GM10248 (cell line): ENCODE measurements at places on chromosomes 5 and 9.

DNA sequence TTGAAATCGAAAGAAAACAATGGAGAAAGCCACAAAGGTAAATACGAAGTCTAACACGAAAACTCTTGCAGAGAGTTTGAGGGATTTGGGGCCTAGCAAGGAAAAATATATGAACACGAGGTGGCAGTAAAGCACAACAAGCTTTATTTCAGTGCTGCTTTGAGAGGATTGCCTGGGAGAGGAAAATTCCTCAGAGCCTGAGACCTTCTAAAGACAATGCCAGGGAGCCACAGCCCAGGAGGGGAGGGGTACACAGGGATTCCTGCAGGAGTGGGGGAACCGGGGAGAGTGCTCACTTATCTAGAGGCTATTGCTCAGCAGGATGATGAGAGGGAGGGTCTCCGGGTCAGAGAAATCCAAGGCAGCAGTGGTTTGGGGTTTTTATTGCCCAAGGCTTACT is 134.9 kb upstream of the ADCY2 start:
- peak; percentile 17 for DNase-seq

DNA sequence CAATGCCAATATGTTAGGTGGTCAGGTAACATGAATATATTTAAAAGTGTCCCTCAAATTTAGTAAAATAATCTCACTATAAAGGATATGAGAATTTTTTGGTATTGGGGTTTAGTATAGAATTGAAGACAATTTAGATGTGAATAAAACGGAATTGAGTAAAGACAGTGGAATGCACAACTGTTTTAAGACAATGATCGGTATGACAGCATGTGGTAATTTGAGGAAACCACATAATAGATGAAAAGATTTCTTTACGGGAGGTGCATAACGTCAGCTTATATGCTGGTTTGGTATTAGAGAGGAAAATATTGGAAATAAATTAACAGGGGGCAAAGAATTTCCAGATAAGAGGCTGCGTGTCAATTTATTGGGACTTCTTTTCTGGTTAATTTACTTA is 1043.2 kb downstream of the CDH18 start:
- DNase-seq = no peak

DNA sequence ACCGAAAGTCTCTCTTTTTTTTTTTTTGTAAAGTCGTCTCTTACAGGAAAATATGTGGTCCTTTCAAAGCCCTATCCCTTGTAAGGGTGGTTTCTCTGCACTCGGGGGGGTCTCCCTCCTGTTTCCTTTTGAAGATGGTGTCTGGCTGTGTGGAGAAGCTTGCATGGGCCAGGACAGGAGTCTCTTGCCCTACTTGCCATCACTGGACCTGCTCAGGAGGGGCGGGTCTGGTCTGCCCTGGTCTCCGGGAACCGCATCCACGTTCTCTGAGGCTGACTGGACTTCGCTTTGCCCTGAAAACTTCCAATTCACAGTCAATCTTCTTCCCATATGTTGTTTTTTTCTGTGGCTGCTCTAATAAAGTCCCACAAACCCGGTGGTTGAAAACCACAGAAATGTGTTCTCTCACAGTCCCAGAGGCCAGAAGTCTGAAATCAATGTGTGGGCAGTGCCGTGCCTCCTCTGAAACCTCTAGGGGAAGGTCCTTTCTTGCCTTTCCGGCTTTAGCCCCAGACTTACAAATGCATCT is 92.9 kb upstream of the IER5L start:
- DNase-seq = peak; percentile 72

DNA sequence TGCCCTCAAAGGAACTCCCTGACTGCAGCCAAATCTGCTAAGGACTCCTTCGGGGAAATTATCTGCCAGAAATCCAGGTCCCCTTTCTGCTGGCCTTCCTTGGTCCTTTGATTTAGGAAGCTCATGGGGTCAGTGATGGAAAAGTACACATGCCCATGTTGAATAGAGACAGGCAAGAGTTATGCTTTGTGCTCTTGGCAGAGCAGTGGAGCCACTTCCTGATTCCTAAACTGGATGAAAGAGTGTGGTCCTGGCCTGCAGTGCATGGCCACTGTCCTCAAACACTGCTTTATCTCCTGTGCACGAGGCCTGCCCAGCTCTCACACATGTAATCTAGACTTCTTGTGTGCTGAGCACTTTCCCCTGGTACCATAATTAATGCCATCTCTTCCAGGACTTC is 2.0 kb upstream of the EBF1 start:
- peak; percentile 13 for DNase-seq

- no peak for DNase-seq
These were observed 218.0 kb downstream of the DCP2 start for GRCh38 chr5:113194591-113194990.

GRCh38 chr9:124834591-124834990 is 18.7 kb upstream of the WDR38 start:
- no peak for DNase-seq

DNA sequence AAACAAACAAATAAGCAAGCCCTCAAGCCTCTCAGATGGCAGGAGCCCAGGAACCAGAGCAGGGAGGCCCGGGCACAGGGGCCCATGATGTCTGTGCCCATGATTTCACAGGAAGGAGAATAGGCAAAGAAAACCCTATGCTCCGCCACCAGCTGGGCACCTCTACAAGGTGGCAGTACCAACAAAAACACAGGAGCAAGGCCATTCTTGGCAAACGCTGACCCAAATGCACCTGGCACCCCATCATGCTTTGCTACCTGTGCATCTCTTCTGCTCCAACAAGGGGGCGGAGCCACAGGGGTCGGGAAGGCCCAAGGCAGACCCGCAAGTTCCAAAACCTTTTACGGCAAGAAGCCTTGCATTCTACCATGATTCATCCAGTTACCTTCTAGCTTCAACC is 3.1 kb downstream of the BRD3 start:
- DNase-seq = no peak

DNA sequence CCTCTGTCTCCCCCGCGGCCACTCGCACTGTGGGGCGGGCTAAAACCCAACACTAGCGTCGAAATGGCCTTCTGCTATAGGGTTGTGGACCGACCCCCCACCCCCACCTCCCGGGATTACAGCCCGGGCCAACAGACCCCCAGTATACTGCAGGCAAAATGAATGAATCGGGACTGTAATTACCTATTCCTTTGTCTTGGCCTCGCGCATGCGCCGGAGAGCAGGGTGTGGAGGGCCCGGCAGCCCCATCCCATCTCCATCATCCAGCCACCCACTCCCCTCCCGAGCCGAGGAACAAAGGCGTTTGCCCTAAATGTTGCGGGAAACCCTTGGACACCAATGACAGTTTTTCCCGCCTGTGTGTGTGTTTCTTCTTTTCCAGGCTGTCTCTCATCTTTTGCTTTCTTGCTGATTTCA is 1.6 kb downstream of the BASP1 start:
- peak; percentile 41 for DNase-seq

- no peak for DNase-seq
These were observed 477.5 kb downstream of the PDE4D start for GRCh38 chr5:59416026-59416425.

GRCh38 chr9:114078021-114078780 is at the start of gene AMBP:
Gene AMBP (minus strand): TSS chr9:114078300. CDS start chr9:114078209, 91 bp downstream.
- DNase-seq = no peak

DNA sequence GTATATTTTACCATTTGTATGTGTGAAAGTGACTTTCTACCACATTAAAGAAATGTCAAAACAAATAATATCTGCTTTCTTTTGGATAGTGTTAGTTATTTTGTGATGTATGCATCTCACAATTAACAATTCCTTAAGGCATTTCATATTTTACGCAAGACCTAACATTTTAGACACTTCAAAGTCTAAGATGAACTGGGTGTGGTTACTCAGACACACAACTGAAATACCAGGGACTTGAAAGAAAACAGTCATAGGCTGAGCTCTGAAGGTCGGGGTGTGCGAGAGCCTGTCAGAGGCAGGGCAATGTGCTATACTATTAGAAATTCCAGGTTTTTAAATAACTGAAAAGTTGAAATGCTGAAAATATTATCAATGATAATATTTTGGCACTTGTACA is 44.5 kb upstream of the ZNF622 start:
- DNase-seq = no peak

- DNase-seq = no peak
These were observed 8.8 kb downstream of the BTF3 start for GRCh38 chr5:73507062-73507461.

DNA sequence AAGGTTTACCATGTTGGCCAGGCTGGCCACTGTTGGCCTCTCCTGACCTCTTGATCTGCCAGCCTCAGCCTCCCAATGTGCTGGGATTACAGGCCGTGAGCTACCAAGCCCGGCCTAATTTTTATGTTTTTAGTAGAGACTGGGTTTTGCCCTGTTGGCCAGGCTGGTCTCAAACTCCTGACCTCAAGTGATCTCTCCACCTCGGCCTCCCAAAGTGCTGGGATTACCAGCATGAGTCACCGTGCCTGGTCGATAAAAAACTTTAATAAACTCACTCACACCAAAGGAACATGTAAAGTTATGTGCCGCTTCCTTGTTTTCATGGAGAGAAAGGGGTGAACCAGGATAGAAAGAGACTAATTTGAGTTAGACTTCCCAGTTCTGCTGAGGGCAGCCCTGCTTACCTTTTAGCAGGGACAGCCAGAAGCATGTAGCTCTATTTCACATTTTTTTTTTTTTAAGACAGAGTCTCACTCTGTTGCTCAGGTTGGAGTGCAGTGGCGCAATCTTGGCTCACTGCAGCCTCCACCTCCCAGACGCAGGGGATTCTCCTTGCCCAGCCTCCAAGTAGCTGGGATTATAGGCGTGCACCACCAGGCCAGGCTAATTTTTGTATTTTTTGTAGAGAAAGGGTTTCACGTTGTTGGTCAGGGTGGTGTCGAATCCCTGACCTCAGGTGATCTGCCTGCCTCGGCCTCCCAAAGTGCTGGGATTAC is 11.4 kb upstream of the HAUS6 start:
- DNase-seq = no peak

DNA sequence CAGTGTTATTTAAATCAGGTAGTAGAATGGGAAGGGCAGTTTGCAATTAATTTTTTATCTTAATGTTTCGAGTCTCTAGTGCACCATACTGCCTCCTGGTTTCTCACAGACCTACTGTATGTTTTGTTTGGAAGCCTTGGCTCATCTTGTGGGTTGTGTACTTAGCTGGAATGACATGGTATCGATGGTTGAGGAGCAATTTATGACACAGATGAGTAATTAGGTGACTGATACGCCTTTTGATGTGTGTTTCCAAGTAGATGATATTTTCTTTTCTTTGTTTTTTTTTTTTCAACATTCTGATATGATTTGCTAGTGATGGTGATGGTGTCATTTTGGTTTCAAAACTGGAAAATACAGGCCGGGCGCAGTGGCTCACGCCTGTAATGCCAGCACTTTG is 16.1 kb downstream of the BASP1 start:
- no peak for DNase-seq

DNA sequence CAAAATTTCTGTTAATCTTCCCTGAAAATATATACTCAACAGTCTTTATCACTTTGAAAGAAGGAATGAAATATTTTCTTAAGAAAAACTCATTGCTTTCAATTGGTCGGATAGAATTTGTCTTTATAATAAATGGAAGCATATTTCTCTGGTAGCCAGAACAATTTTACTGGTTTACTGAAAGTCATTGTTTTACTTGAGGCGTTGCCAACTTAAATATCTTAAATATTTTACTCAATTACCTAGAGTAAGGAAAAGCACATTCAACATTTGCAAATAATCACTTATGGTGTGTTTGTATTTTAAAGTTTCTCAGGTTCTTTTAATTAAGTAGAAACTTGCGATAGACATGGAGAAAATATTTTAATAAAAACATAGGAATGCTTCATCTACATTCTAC is 1181.7 kb downstream of the EFNA5 start:
- no peak for DNase-seq

DNA sequence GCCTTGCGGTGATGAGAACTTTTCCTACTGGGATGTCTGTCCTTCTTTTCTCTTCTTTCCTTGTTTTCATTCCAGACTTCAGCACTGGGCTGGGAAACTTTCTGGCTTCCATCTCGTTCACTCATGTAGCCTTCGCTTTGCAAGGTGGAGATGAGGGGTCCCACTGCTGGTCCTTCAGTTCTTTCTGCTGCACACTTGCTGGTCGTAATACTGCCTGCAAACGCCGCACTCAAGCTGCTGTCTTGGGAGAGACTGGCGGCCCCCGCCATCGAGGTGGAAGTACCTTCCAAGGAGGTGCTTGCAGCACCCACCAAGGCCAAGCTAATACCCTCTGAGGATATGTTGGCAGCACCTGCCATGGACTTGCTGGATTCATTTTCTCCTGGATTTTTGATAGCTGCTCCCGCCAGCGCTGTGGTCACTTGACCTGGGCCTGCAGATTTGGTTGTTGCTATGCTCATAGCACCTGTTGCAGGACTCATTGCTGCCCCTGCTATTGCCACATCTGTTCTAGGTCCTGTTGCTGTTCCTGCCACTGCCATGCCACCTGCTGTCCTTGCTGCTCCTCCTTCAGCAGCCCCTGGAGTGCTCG is 3.0 kb downstream of the GARIN3 start:
- no peak for DNase-seq

- no peak for DNase-seq
These were observed 49.9 kb downstream of the GDNF start for GRCh38 chr5:37789991-37790390.

GRCh38 chr5:38780316-38780715 is 65.5 kb upstream of the OSMR start:
- DNase-seq = no peak

GRCh38 chr5:2569774-2570542 is 181.5 kb downstream of the IRX2 start:
- no peak for DNase-seq

DNA sequence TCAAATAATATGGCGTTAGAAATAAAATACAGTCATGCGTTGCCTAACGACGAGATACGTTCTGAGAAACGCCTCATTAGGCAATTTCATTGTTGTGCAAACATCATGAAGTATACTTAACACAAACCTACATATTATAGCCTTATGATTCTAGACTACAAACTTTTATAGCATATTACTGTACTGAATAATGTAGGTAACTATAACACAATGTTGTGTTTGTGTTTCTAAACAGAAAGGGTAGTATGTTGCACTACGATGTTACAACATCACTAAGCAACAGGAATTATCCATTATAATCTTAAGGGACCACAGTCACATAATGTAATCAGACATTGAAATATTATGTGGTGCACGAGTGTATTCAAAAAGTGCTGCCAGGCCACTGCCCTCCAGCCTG is 3.0 kb upstream of the SMC2 start:
- no peak for DNase-seq

DNA sequence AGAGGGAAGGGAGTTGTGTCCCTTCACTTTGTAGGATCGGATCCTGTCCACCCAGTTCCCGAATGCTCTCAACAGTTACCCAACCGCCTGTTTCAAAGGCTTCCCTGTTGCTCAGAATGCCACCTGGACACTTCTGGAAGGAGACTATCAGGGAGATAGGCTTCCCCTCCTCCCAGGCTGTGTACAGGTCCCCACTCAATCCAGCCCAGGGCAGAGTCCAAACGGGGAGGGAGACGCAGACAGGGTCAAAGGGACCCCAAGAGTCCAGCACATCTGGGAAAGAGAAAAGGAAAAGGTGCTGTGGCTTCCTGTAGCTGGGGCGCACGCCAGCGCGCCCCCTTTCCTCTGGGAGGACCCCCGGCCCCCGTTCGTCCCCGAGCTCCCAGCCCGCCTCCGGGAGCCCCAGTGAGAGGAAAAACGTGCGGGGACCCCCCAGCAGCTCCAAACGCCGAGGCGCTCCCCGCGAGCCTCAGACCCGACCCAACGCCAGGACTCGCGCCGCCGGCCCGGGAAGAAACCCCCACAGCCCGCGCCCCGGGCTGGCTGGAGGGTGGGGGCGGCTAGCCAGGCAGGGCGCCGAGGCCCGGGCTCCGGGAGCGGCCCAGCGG is 640 bp downstream of the SURF4 start:
- DNase-seq = peak; percentile 39

- no peak for DNase-seq
These were observed 57.1 kb downstream of the BARX1 start for GRCh38 chr9:93898026-93898425.
